H1 (cell line): ENCODE measurements at places on chromosomes 16 and 17.

GRCh38 chr17:81477173-81477572 is 35.4 kb downstream of the ACTG1 start:
- no peaks in the 10 kb centered on the region for H3K36me3 ChIP-seq
- peaks cover 2% of the 10 kb centered on the region; the same call in 1 of the 2 replicates for H3K4me1 ChIP-seq
- H3K27me3 ChIP-seq = peaks cover 12% of the 10 kb centered on the region
- no peak for DNase-seq

DNA sequence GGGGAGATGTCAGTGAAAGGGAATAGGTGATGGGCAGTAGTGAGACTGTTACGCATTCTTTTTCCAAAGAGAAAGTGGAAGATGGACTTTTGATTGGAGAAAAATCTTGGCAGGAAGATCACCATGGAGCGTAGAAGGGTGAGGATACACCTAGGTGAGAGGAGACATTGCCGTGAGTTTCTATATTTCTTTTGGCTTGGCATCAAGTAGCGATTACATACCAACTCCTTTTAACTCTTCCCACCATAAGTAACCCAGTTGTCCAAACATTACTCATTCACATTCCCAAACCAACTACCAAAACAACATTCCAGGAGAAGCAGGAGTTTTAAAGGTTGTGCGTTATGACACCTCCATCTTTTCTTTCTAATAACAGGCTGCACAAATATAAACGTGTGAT is 10.7 kb upstream of the KRT28 start:
- no peaks in the 10 kb centered on the region for H3K27me3 ChIP-seq
- H3K36me3 ChIP-seq = no peaks in the 10 kb centered on the region
- no peak for DNase-seq
- no peak overlapping the region for H3K27ac ChIP-seq

DNA sequence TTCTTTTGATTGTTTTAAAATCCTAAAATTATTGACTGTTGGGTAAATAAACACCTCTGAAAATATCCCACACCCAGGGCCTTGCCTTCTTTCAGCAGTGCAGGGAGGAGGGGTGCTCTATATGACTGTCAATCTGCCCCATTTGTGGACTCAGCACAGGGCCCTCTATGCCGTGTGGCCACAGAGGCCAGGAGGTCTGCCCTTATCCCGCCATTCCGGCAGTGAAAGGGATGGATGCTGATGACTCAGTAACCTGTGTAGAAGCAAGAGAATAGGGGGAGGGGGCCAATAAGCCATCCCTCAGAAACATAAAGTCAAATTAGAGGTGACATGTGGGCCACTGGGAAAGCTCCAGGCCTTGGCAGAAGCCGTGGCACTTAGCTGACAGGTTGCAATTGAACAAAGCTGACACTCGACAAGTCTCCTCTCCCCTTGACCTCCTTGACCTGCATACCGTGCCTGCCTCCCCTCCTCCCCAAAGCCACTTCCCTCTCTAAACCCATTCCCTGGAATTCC is 281.4 kb upstream of the DYNLRB2 start:
- H3K36me3 ChIP-seq = no peaks in the 10 kb centered on the region
- no peaks in the 10 kb centered on the region for H3K4me1 ChIP-seq
- no peak for DNase-seq
- no peak overlapping the region for H3K4me3 ChIP-seq
- no peaks in the 10 kb centered on the region for H3K27me3 ChIP-seq

DNA sequence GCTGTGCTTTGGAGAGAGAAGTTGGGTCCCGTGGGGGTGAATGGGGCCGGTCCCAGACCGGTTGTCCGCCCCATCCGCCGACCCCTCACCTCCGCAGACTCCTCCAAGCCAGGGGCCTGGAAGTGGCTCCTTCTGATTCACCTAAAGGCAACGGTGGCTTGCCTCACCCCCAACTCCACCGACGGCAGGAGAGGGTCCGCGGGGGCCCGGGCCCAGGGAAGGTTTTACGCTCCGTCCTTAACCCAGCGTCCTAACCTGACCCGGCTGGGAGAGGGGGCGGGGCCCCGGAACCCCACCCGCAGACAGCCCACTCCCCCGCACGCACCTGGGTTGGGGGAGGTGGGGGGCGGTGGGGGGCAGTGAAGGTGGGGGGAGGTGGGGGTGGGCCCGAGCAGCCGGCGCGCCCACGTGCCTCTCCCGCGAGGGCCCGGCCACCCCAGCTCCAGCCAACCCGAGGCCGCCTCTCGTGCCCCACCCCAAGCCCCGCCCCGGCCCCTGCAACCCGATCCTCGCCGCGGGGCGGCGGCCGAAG is 12.7 kb upstream of the CD300A start:
- H3K4me3 ChIP-seq = peak overlapping the region; percentile 64
- peaks cover 16% of the 10 kb centered on the region for H3K27me3 ChIP-seq
- no peak for DNase-seq
- H3K36me3 ChIP-seq = no peaks in the 10 kb centered on the region
- H3K27ac ChIP-seq = no peak overlapping the region; the same call in 1 of the 2 replicates
- peaks cover 3% of the 10 kb centered on the region for H3K4me1 ChIP-seq

DNA sequence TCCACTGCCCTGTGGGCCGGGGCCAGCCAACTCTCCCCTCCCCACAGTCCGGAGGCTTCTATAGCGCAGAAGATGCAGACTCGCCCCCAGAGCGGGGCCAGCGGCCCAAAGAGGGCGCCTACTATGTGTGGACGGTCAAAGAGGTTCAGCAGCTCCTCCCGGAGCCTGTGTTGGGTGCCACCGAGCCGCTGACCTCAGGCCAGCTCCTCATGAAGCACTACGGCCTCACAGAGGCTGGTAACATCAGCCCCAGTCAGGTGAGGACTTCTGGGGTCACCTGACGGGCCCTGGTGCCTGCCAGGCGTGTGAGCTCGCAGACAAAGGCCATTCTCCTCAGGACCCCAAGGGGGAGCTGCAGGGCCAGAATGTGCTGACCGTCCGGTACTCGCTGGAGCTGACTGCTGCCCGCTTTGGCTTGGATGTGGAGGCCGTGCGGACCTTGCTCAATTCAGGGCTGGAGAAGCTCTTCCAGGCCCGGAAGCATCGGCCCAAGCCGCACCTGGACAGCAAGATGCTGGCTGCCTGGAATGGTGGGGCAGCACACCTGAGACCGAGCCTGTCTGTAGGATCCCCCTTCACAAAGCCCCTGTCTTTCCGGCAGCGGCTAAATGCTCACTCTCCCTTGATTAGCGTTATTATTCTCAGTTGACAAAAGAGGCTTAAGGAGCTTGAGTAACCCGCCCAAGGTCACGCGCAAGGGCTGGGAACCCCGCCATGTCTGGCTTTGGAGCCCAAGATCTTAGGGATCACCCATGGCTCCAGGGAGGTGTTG is 3.9 kb downstream of the SPATA20 start:
- H3K4me3 ChIP-seq = no peak overlapping the region
- H3K36me3 ChIP-seq = no peaks in the 10 kb centered on the region
- H3K27ac ChIP-seq = no peak overlapping the region
- DNase-seq = peak; percentile 90
- H3K27me3 ChIP-seq = no peaks in the 10 kb centered on the region
- H3K4me1 ChIP-seq = peaks cover 5% of the 10 kb centered on the region

DNA sequence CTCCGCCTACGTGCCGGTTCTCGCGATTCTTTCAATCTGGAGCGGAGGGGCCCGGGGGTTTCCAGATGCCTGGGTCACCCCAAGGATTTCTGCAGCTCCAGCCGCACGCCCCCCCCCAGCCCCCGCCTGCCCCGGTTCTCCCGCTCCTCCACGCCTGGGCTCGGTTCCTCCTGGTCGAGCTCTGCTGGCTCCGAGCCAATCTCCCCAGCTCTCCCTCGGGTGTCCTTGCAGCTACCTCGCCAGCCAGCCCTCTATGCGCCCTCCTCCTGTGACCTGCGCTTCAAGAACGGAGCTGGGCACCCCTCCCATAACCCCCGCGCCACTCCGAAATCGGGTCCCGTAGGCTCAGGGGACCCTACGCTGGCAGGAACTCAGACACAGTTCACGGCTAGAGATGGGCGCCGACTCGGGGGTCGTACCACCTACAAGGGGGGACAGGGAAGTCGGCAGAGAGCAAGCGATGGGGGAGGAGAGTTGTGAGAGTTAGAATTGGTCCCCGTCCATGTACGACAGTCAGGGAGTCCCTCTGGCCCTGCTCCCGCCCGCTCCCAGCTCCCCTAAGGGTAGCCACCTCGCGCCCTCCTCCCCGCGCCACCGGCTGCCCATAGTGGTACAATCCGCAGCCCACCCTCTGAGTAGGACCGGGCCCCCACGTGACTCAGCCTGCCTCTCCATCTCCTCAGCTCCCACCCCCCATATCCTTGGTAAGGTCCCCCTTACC is 961 bp downstream of the FGF11 start:
- peaks cover 19% of the 10 kb centered on the region for H3K27me3 ChIP-seq
- peak; percentile 90 for DNase-seq
- peak overlapping the region; percentile 98 for H3K27ac ChIP-seq
- H3K4me3 ChIP-seq = peak overlapping the region; percentile 65
- H3K36me3 ChIP-seq = no peaks in the 10 kb centered on the region
- peaks cover 13% of the 10 kb centered on the region for H3K4me1 ChIP-seq

DNA sequence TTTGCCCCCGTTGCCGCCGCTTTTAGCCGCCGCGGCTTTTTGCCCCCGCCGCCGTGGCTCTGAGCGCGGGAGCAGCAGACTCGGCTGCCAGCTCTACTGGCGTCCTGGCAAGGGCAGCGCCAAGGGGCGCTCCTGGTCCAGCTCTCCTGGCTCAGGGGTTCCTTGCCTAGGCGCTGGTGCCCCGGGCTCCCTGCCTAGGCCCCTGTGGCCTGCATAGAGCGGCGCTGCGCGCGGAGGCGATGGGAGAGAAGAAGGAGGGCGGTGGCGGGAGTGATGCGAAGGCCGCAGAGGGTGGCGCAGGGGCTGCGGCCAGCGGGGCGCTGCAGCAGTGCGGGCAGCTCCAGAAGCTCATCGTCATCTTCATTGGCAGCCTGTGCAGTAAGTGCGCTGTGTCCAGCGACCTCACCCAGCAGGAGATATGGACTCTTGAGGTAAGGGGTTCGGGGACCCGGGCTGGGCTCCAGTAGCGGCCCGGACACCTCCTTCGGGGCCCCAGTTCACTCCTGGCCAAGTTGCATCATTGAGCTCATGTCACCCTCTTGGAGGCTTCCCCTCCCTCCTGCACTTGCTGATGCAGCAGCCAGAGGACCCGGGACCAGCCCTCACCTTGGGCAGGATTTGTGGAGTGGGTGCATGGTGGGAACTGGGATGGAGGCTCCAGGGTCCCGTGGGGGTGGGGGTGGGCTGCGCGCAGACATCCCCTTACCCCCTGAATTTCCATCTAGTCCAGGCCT is 1344.4 kb downstream of the TP53TG3F start:
- no peaks in the 10 kb centered on the region for H3K4me1 ChIP-seq
- no peak overlapping the region for H3K4me3 ChIP-seq
- no peak overlapping the region for H3K27ac ChIP-seq
- H3K36me3 ChIP-seq = no peaks in the 10 kb centered on the region
- no peak for DNase-seq

DNA sequence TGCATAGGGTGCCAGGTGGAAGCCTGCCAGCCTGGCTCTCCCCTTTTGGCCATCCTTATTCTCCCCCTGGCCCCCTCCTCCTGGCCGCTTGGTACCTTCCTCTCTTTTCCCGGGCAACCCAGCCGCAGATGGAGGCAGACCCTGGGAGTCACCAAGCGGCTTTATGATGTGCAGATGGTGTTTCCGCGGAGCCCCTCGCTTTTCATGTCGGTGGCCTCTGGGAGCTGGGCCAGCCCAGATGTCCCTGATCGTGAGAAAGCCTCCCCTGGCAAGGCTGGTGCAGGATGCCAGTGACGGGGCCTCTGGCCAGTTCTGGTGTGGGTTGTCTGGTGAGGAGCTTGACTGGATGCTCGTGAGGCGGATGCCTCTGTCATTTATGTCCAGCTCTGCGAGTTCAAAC is 18.0 kb upstream of the BRD7 start:
- H3K4me1 ChIP-seq = peaks cover 2% of the 10 kb centered on the region
- no peak overlapping the region for H3K27ac ChIP-seq
- no peak overlapping the region for H3K4me3 ChIP-seq
- no peak for DNase-seq

GRCh38 chr17:56108811-56109284 is 44.4 kb upstream of the ANKFN1 start:
- H3K4me1 ChIP-seq = no peaks in the 10 kb centered on the region
- DNase-seq = no peak
- H3K36me3 ChIP-seq = no peaks in the 10 kb centered on the region
- no peak overlapping the region for H3K4me3 ChIP-seq
- H3K27me3 ChIP-seq = no peaks in the 10 kb centered on the region
- H3K27ac ChIP-seq = no peak overlapping the region

GRCh38 chr16:10494343-10495030 is 85.9 kb downstream of the EMP2 start:
- H3K36me3 ChIP-seq = no peaks in the 10 kb centered on the region
- H3K4me3 ChIP-seq = no peak overlapping the region
- DNase-seq = no peak
- no peaks in the 10 kb centered on the region for H3K27me3 ChIP-seq
- H3K27ac ChIP-seq = no peak overlapping the region

- no peaks in the 10 kb centered on the region for H3K36me3 ChIP-seq
- peaks cover 3% of the 10 kb centered on the region; the same call in 1 of the 2 replicates for H3K4me1 ChIP-seq
- no peak for DNase-seq
- H3K27me3 ChIP-seq = no peaks in the 10 kb centered on the region
Observed at GRCh38 chr17:81434072-81434471, 38.8 kb downstream of the BAHCC1 start.

DNA sequence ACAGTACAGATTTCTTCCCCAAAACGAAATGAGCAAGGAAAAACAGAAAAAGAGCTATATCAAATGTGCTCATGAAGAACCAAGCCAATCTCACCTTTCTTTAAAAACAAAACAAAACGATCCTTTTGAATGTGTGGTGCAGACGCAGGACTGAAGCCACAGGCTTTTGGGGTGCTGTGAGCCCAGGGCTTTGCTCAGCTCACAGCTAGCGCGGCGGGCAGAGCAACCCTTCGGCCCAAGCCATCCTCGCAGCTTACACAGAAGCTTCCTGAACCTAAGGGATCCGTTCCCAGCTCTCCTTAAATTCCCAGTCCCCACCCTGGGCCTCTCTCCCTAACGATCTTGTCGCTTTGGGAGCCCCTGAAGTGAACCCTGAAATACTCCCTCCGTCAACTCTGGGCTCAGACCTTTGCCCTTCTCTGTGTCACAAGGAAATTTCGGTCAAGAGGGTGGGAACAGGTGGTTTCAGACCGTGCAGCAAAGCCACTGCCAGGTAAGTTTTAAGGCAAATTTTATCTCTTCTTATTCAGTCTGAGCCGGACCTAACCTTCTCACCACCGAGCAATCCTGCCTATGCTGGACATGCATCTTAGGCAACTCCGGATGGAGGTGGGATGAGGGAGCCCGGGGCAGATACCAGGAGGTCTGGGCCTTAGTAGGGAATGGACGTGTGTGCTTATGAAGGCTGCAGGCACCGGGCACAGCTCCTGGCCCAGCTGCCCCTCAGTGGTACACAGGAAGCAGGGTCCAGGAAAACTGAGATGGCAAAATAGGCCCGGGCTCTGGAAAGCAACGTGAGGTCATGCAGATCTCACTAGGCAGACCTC is 52.0 kb downstream of the COTL1 start:
- peaks cover 29% of the 10 kb centered on the region for H3K4me1 ChIP-seq
- no peaks in the 10 kb centered on the region for H3K36me3 ChIP-seq
- DNase-seq = no peak
- H3K27me3 ChIP-seq = no peaks in the 10 kb centered on the region
- no peak overlapping the region for H3K27ac ChIP-seq

GRCh38 chr16:72960101-72960500 is 87.8 kb downstream of the ZFHX3 start:
- H3K36me3 ChIP-seq = no peaks in the 10 kb centered on the region
- no peak overlapping the region for H3K27ac ChIP-seq
- DNase-seq = no peak
- H3K27me3 ChIP-seq = no peaks in the 10 kb centered on the region
- H3K4me1 ChIP-seq = no peaks in the 10 kb centered on the region; the same call in 1 of the 2 replicates
